T-cell (primary cell): ENCODE measurements at places on chromosomes 12 and 14. TPM values are rescaled to one million over a fixed set of nuclear protein-coding genes. Genes with fewer than 3 reads are reported as not detected.

The KCNH5 gene
- total RNA-seq, result not detected

- DNase-seq, result no peak
Observed at GRCh38 chr14:100424504-100425428, 101.6 kb downstream of the SLC25A47 start.

GRCh38 chr12:98296462-98297079 is 218.8 kb upstream of the TMPO start:
- DNase-seq, result no peak

The TMCC3 gene
- total RNA-seq, result 0.95 TPM

GRCh38 chr12:119230807-119231206 is 52.1 kb downstream of the HSPB8 start:
- DNase-seq, result no peak

The ERP27 gene
- total RNA-seq, result 14.7 TPM

DNA sequence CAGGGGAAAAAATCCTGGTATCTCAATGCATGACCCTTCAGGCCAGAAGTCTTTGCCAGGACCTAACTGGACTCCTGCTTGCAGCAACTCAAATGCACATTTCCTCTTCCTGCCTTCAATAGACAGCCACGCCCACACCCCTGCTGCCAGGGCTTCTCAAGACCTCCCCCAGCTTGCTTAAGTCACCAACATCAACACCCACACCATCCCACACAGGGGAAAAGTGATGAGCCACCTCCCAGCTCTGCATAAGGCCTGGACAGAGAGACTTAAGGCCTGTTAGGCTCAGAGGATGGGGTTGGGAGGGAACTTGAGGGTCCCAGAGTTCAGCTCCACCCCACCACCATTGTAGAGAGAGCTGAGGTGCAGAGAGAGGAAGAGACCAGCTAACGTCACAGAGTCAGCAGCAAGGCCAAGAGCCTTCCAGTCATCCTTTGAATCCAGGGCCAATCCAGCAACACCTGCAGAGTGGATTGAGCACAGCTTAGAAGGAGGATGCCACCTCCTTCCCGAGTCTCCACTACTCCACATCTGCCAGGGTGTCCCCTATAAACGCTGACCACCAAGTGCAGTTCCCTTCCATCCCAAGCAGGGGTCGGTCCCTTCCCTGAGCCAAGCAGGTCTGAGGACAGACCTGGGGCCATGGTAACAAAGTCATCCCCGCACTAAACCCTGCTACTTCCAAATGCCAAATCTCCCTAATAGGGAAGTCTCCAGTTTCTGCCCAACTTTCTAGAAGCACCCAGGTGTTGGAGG is 50.0 kb downstream of the KDM2B start:
- DNase-seq, result peak; percentile 84

GRCh38 chr12:62301080-62301798 is 41.0 kb downstream of the USP15 start:
- DNase-seq, result no peak

The CLEC2A gene
- total RNA-seq, result not detected

DNA sequence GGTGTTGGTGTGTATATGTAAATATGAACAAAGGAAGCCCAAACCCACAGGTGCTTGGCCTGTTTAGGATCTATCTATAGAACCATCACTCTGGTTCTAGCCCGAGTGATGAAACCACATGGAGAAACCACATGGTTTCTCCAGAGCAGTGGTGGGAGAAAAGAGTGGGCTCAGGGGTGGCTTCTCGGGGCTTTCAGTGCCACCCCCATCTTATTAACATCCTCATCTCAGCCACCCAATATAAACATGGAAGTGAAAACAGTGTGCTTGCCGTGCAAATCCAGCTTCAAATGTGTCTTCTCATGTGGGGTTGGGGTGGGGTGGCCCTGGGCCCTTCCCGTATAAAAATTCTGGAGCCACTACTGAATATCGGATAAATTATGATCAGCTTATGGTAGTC is 109.0 kb downstream of the STAB2 start:
- DNase-seq, result no peak

DNA sequence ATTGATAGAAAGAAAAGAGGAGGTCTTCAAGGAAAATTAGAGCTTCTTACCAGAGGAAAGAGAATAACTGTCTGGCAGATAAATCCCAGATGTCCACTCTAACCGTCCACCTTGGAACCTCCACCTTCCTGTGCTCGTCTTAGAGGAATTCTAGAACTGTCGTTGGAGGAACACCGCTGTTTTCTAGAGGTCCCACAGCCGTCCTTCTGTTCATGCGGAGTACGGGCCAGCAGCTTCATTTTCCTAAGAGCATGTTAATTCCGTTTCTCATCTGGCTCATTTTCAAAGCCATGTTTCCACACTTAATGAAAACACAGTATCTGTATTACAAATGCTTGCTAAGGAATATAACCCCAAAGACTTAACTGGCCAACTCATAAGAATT is 107.9 kb upstream of the ESRRB start:
- DNase-seq, result no peak

DNA sequence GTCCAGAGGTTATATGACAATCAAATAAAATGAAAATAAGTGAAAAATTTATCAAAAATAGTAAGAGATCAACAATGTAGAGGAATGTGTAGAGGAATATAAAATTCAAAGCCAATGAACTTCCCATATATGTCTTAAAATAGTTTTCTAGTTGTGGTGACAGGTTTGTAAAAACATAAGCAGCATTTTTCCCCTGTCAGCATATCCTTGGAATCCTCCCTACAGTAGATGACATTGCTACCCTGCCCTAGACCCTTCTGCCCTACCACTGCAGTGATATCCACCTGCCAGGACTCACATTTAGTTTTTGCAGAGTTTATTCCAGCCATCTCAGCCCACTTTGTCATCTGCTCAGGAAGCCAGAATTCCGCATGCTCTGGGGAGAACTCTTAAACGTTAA is 842.0 kb downstream of the RPS29 start:
- no peak for DNase-seq

DNA sequence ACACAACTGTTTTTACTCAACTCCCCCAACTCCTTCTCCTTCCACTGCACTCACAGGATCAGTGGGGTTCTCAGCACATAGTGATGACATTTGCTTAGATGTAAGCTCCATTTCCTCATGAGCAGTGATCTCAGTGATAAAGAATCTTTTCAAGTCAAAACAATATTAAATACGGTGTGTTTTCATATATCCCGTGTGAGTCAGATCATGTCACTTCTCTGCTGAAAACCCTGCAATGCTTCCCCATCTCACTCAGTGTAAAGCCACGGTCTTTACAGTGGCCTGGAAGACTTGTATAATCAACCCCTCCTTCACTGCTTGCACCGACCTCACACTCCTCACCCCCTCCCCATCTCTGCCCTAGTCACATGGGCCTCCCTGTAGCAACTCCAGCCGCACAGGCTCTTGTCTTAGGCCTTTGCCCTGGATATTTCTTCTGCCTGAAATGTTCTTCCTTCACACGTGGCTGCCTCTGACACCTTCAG is 149.7 kb upstream of the ARHGAP5 start:
- DNase-seq, result no peak

- DNase-seq, result no peak
Observed at GRCh38 chr12:89117448-89118034, 234.8 kb downstream of the DUSP6 start.

DNA sequence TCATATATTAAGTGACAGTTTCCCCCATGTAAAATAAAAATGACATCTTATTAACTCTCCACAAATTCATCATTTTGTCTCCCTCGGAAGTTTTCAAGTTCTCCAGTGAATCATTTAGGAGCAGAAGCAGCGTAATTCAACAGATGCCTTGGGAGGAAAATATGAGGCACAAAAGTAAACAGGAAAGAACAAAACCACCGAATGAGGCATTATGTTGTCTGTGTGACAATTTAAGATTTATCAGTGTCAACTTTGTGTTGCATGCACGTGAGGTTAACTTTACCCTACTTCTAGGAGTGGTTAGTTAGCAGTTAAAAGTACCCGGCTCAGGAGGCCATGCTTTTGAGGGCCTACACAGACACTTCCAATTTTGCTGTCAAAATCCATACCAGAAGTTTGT is 258.6 kb downstream of the IPO8 start:
- no peak for DNase-seq

- no peak for DNase-seq
Observed at GRCh38 chr14:92937051-92937937, 14.3 kb downstream of the CHGA start.

The NCKAP5L gene
- total RNA-seq, result 11.4 TPM

DNA sequence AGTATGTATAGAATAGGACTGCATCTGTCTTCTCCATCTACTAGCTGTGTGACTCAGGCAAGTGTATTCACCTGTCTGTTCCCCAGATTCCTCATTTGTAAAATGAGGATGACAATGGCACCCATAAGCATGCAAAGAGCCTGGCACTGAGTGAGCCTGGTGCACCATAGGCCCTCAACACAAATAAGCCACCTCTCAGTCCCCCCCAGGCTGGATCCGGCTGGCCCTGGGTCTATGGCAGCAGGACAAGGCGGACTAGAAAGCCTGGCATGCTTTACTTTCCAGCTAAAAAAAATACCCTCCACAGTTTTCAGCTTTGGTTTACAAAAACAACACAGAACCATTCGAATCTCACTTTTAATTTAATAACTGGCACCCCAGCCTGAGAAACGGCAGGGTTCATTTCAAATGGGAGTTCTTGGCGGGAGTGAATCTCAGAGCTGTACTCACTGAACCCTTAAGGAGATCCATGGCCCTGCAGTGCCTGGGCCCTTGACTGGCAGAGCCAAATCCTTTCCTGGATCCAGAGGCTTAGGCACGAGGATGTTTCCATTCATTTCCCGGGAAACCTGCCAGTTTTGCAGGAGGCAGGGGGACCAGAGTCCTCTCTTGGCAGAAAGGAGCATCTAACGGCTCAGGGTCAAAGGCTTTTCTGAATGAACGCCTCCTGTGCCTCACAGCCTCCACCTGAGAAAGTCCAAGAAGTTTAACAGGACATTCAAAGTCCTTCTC is 17.7 kb downstream of the SYNE3 start:
- DNase-seq, result no peak

GRCh38 chr12:92735131-92735721 is 32.4 kb downstream of the PLEKHG7 start:
- DNase-seq, result no peak

DNA sequence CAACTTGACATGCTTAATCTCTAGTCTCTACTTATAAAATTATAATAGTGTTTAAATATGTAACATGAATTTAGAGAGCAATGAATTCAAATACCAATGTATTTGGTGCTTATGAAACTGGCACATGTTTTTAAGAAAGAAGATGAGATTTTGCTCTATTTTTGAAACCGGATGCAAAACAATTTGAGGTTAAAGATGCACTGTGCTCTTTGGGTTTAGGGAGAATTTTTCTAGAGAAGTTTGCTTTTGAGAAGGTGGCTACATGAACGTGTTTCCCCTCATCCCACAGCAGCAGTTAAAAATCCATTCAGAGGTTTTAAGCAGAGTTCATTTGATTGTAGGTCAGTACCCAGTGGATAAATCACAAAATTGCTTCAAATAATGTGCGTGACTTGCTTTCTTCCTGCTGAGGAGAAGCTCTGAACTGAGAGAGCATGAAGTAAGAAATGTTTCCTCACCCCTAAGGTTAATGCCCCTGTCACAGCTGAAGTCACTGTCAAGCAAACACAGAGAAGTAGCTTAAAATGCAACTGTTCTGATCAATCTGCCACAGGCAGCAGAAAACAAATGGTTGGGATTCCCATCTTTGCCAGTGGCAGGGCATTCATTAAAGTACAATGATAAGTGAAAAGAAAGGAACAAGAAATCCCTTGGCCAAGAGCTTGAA is 241.9 kb upstream of the SYT1 start:
- no peak for DNase-seq

DNA sequence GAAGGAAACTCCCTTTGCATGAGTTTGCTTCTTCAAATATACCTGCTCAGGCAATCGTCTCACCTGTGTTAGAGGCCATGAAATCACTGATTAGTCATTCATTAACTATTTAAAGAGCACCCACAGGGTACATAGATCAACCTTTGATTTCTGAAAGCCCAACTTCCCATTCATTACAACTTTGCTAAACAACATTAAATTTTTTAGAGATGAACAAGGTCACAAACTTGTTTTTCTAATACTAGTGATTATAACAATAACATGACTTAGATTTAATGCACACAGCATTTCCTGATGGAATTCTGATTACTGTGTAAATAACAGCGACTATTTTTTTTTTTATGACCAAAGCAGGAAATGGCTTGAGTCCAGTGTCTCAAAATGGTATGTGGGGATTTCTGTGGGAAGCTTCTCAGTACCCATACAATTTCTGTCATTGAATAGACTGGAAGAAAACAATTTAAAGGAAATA is 5.4 kb upstream of the ERO1A start:
- no peak for DNase-seq

GRCh38 chr14:72444701-72445100 is 449.2 kb downstream of the DPF3 start:
- no peak for DNase-seq

The CCDC175 gene
- not detected for total RNA-seq

The KLHL33 gene
- 0.65 TPM for total RNA-seq
